Stomach (tissue), 19 donors: ENCODE measurements at places on chromosomes 11 and 22.

DNA sequence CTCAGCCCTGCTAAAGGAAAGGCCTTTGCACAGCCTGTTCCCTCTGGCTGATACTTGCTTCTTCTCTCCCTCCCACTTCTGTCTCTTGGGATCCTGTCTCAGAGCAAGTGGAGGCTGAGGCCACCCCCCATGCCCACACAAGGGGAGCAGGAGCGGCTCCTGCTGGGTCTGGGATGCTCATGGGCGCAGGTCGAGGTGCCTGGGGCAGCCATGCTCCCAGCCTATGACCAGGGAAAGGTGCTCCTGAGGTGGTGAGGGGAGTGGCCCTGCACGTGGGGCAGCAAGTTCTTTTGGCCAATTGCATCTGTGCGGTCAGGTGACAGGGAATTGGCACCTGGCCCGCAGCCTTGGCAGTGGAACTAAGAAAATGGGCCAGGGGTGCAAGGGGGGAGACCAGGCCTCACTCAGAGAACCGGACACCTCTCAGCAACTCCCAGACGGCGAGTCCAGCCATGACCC lies 1.5 kb downstream of the MAPK11 start:
- no peak overlapping the region for H3K27ac ChIP-seq
- H3K36me3 ChIP-seq, result no peaks in the 10 kb centered on the region
- H3K4me1 ChIP-seq, result peaks cover 64% of the 10 kb centered on the region
- peak; percentile 82 for DNase-seq

GRCh38 chr11:65655570-65656332 lies 7.0 kb downstream of the RELA start:
- no peak overlapping the region for H3K4me3 ChIP-seq
- no peaks in the 10 kb centered on the region for H3K27me3 ChIP-seq
- peaks cover 38% of the 10 kb centered on the region for H3K4me1 ChIP-seq
- DNase-seq, result no peak
- peaks cover 67% of the 10 kb centered on the region for H3K36me3 ChIP-seq

- no peaks in the 10 kb centered on the region for H3K36me3 ChIP-seq
- no peaks in the 10 kb centered on the region for H3K27me3 ChIP-seq
Observed at GRCh38 chr11:15370495-15371147, 255.9 kb downstream of the INSC start.

DNA sequence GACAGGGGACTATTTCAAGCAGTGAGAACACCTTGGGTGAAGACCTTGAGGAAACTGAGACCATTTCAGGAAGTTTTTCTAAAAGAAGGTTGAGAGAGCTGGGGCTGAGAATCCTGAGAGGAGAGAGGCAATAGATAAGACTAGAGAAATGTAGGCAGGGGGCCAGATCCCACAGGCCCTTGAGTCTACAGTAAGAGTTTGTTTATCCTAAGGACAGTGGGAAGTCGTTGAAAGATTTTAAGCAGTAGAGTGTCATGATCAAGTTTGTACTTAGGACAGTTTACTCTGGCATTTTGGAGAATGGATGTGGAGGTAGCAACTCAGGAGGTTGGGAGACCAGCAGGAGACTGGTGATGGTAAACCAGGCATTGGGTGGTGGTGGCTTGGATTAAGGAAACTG lies 17.1 kb downstream of the HSD17B12 start:
- H3K4me1 ChIP-seq, result no peaks in the 10 kb centered on the region
- no peaks in the 10 kb centered on the region for H3K36me3 ChIP-seq
- H3K27ac ChIP-seq, result no peak overlapping the region
- DNase-seq, result no peak
